ENCODE measurements at places on chromosomes 5 and 9.

GRCh38 chr9:125586172-125586511 is 120.9 kb downstream of the MAPKAP1 start:
- DNase-seq: no peak

- DNase-seq: no peak
These were observed 248.6 kb downstream of the RFX3 start for GRCh38 chr9:3277200-3277599.

DNA sequence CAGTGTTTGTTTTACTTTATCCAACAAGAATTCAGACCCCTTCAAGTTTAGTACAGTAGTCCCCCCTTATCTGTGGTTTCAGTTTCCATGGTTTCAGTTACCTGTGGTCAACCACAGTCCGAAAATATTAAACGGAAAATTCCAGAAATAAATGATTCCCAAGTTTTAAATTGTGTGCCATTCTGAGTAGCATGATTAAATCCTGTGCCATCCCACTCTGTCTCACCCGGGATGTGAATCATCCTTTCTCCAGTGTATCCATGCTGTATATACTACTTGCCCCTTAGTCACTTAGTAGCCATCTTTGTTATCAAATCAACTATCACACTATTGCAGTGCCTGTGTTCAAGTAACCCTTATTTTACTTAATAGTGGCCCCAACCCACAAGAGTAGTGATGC is 153.8 kb upstream of the RASA1 start:
- DNase-seq: no peak

GRCh38 chr9:124110307-124110915 is 98.8 kb downstream of the LHX2 start:
- DNase-seq: peak; percentile 81

DNA sequence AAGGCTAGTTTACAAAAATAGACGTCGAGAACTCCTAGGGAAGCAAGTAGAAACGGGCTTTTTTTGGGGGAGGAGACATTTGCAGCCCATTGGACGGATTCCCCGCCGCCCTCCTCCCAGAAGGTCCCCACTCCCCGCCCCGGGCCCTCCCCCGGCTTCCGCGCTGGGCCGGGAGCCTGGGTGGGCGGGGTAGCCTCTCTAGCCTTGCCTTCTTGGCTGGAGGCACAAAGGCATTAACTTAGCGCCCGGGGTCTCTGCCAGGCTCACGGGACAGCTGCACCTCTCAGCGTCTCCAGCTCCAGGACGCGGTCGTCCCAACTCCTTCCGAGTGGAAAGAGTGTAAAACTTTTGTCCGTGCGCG is at the start of gene DMRTA1:
TSS of gene DMRTA1 (plus strand) at position 236 of the 361 bp plus-strand sequence. CDS start 242 bp downstream, outside the sequence.
- DNase-seq: peak; percentile 81

- DNase-seq: no peak
These were observed 53.9 kb downstream of the SEMA6A start for GRCh38 chr5:116520771-116521170.

DNA sequence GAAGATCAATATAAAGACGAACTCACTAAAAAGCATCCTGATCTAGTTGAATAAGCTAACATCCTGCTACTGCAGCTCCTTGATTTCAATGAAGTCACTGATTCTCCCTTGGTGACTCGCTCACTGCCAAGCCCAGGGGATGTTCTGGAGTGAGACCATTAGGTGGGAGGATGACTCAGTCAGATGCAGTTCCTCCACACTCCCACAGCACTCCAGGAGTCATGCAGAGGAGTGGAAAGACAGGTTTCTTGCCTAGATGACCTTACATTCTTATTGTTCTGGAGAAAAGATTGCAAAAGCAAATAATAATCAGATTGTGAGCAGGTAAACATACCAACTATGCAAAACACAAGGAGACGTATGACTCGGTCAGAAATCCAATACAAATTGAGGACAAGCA is 15.3 kb downstream of the GCNT4 start:
- no peak for DNase-seq

DNA sequence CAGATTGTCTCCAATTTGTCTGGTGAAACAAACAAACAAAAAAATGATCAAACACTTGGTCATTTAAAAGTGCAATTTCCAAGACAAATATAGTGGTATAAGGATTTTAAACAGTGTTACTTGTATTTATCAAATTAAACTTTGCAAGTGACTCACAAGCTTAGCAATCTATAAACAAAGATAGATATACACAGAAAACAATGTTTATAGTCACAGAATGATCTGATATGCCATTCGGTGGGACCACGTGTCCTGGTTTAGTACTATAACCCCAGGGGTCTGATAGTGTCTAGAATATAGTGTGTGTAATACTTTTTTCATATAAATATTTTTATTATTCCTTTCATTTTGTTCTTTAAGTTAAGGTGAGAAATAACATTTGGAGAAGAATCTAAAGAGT is 91.3 kb downstream of the DPYSL3 start:
- DNase-seq: no peak

- DNase-seq: no peak
These were observed 449.8 kb downstream of the ISL1 start for GRCh38 chr5:51832934-51833470.

DNA sequence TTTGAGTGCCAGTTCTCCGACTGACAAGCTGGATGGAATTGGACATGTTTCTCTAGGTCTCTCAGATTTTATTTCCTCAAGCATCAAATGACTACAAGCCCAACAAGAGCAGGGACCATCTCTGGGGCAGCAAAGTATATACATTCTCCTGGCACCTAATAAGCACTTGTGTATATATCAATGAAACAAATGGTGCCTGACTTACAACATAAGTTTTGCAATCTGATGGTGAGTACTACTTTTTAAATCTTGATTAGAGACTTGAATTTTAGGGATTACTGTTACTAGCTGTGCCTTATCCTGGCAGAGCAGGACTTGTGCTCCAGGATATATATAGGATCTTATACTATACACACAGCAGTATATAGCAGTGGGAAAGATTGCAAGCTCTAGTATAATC is 8.8 kb upstream of the ABLIM3 start:
- DNase-seq: no peak

DNA sequence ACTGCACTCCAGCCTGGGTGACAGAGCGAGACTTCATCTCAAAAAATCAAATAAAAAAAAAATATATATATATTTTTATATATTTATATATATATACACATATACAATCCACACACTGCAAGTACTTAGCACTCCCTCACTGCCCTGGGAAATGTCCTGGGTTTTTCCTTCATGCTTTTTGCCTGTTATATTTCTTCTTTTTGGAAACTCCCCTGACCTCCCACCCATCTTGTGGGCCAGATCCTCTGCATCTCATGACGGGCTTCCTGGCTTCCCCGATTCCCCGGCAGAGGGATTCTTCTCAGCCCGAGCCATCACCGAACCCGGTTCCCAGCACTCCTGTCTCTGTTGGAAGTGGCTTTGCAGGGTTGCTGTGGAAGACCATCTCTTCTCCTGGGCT is 39.5 kb upstream of the NCS1 start:
- DNase-seq: no peak

DNA sequence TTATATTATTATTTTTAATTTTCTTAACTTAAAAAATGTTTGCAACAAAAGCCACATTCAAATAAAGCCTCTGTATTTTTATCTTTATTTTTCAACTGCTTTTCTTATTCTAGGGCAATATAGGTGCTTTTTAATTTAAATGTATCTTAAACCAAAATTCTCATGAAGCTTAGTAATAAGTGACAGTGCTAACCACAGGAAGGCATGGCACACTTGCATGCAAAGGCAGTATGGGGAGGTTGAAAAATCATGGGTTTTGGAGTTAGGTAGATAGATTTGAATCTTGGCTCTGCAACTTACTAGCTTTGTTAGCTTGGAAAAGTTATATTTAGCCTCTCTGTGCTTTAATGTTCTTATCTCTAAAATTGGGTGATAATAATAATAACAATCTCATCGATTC is 458.0 kb downstream of the DMAC1 start:
- no peak for DNase-seq

DNA sequence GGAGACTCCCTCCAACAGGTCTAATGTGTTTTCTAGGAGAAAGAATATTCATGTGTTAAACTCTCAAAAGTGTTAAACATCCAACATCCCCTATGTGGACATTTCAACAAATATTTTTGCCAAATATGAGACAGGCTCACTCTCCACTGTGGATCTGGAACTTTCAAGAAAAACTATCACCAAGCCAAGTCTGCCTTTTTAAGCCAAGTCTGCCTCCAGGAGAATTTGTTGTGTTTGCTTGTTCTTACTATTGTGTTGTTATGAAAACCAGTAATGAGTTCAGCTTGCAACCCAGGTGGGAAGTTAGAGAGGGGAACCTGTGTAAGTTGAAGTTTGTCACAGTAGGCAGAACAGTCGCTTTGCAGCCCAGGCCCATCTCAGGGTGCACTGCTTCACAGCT is 228.1 kb downstream of the NFIB start:
- no peak for DNase-seq

- no peak for DNase-seq
These were observed 115.7 kb downstream of the PAPPA start for GRCh38 chr9:116269250-116269649.

- no peak for DNase-seq
These were observed 139.1 kb downstream of the COX7C start for GRCh38 chr5:86756839-86757238.

GRCh38 chr5:600886-601541 is 11.1 kb upstream of the CEP72 start:
- no peak for DNase-seq

DNA sequence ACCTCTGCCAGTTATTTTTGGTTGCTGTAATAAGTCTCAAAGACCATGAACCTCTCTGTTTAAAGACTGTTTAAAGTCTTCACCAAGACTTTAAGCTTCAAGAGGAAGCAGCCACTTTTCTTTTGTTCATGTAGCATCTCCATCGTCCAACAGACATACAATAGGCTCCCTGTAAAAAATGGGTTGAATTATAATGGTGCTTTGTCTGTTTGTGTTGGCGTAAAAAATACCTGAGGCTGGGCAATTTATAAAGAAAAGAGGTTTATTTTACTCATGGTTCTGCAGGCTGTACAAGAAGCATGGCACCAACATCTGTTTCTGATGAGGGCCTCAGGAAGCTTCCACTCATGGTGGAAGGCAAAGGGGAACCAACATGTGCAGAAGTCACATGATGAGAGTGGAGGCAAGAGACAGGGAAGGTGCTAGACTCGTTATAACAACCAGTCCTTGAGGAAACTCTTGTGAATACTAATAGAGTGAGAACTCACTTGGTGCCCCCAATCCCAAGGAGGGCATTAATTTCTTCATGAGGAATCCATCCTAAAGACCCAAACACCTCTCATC is 126.3 kb upstream of the RPS23 start:
- no peak for DNase-seq

DNA sequence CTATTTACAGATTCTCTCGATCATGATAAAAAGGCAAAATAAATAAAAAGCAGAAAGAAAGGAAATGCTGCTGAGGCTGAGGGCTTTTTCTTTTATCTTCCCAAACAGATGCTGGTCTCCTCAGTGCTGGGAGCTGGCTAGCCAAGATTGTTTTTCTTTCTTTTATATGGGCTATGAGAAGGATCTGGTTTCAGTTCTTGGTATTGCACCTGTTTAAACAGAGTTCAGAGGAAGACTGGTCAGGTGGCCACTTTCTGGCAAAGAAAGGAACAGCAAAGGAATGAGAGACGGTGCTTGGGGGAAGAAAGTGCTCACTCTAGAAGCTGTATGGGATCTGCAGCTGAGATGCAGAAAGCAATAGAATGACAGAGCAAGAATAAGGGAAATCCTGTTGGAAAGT is 88.9 kb downstream of the SLF1 start:
- no peak for DNase-seq

- DNase-seq: no peak
These were observed 11.7 kb upstream of the IFNA5 start for GRCh38 chr9:21316860-21317259.

DNA sequence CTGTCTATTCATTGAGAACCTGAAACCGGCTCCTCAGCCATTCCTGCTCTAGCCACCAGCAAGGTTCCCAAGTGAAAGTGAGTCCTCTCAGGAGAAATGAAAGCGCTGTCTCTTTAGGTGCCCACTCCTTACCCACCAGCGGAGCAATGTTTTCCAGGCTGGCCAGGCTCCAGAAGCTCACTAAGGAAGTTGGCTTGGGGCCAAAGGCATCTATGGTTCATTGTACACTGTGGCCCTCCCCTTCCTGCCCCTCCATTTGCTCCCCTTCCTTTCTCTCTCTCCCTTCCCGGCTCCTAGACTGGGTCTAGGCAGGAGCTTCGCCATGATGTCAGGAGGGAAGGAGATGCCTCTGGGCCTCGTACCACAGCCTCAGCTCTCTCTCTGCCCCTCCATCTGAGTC is 1.1 kb upstream of the GABRP start:
- no peak for DNase-seq

GRCh38 chr9:97406620-97407177 is 5.2 kb upstream of the TDRD7 start:
- DNase-seq: no peak

DNA sequence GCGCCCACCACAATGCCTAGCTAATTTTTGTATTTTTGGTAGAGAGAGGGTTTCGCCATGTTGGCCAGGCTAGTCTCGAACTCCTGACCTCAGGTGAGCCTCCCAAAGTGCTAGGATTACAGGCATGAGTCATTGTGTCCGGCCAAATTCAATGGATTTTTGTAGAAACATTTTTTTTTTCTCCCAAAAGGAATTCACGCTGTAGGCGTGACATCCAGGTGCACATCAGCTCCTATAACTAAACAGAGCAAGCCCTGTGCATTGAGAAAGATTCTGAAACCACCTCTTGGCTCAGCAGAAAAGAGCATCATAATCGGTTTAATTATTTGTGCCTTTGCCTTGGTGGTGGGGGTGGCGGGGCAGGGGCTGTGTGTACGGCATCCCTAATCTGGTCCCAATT is 32.9 kb upstream of the DAB2IP start:
- no peak for DNase-seq

GRCh38 chr5:10278658-10279279 is 28.7 kb downstream of the CCT5 start:
- DNase-seq: no peak

GRCh38 chr5:83510260-83510659 is 38.7 kb downstream of the VCAN start:
- no peak for DNase-seq

DNA sequence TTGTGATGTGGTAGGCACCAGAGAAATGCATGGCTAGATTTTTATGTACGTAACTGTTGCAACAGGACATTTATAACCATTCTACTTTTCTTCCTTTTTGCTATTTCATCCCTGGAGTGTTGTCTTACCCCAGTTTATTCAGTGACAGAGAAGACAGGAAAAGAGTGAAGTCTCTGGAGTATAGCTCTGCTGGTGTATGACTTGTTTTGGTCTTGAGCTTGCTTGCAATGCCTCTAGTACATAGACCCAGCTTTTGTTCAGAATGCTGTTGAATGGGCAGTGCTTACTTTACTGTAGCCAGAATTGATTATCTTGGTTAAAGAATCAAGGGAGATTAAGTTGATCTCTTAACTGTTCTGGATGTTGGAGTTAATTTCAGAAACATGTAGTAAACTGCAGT is 94.3 kb downstream of the PBX3 start:
- DNase-seq: no peak

DNA sequence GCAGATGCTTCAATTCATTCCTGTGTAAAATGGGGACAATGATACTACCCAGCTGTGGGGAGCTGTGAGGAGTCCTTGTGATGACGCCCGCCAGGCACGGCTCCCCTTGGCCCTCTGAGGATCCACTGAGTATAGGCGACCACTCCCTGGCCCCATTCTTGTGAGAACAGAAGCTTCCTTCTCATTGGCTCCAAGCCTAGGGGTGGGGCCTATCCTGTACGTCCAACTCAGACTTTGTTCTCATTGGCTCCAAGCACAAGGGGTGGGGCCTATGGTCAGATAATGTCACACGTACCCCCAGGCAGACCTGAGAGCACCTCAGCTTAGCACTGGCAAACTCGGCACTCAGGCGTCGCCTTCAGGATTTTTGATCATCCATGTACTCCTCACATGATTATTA is 232.9 kb upstream of the MVB12B start:
- no peak for DNase-seq

- DNase-seq: no peak
These were observed 18.9 kb upstream of the MEGF9 start for GRCh38 chr9:120733190-120733589.
